ENCODE measurements at places on chromosomes 6 and 20. TPM values are rescaled to one million over a fixed set of nuclear protein-coding genes. Genes with fewer than 3 reads are reported as not detected.

Gene LCA5
- total RNA-seq: 4.6 TPM

Gene GMPR
- total RNA-seq: 33.0 TPM

Gene RBM24
- total RNA-seq: 4.4 TPM

Gene DACT2
- total RNA-seq: not detected

Gene GRIK2
- not detected for total RNA-seq

Gene CEP250
- 24.3 TPM for total RNA-seq

Gene RAET1L
- total RNA-seq: not detected

Gene LIN28B
- not detected for total RNA-seq

Gene ULBP1
- 0.94 TPM for total RNA-seq

Gene SULF2
- total RNA-seq: 254 TPM

Gene TSBP1
- not detected for total RNA-seq

Gene KIF25
- not detected for total RNA-seq

Gene FOXQ1
- not detected for total RNA-seq

Gene BEND3
- 1.2 TPM for total RNA-seq

Gene NKX2-2
- total RNA-seq: not detected

Gene APCDD1L
- not detected for total RNA-seq

Gene PNPLA1
- total RNA-seq: not detected

Gene AHI1
- 10.8 TPM for total RNA-seq

Gene CD93
- 394 TPM for total RNA-seq

Gene FHL5
- not detected for total RNA-seq

Gene PRDM13
- total RNA-seq: not detected

Gene PROKR2
- not detected for total RNA-seq

Gene AIF1
- not detected for total RNA-seq

Gene NKX2-4
- not detected for total RNA-seq
